Right ventricle myocardium inferior (tissue), 1 donor: ENCODE measurements at places on chromosomes 13 and 19.

- DNase-seq: peak; percentile 87
Observed at GRCh38 chr19:4851551-4852290, 15.7 kb downstream of the PLIN3 start.

GRCh38 chr13:99208845-99209527, 8.3 kb downstream of the UBAC2 start:
- no peak for DNase-seq

DNA sequence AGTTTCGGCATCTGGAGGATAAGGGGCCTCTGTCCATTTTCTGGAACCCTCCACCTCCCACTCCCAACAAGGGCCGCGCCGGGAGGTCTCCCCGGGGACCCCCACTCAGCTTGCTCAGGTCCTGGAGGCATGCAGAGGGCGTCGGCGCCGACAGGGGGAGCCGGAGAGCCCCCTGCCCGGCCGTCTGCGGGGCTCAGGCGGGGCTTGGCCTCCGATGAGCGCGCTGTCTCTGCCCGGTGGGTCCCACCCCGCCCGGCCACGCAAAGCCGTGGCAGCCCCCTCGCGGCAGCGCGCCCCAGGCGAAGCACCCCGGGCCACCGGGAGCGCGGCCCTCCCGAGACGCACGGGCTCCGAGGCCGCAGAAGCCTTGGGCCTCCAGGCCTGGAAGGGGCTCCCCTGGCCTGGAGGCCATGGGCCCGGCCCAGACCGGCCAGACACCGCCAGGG, 149.7 kb upstream of the ZNF536 start:
- DNase-seq: no peak

DNA sequence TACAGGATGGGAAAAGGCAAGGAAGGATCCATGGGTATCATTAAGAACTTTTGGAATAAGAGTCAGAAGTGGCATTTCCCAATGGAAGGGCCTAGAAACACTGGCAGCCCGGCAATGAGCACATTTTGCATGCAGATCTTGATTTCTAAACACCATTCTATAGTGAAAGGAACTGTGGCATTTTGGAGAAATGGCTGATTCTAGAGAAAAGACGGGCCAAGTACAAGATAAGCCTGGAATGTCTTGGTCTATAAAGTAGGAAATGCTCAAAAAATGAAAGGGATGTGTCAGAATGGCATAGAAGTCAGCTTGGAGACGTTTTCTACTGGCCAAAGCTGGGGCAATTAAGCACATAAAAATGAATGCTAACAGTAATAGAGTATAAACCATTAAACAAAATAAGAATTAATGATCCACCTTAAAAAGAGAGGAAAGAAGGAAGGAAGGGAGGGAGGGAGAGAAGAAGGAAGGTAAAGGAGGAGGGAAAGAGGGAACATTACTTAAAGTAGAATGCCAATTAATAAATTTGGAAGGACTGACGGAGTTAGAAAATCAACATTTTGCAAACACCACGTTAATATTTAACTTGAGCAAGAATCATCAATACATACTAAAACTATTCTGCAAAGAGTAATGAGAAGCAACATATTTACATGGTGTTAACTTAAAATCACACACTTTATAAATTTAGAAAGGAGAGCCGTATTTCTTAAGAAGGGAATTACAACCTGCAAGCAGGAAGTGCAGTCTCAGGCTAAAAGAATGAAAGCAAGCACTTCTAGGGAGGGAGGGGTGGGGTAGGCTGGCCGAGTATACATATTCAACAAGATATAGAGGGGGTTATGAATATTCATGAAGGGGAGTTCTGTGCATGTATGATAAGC, 78.9 kb downstream of the ANKRD10 start:
- no peak for DNase-seq

GRCh38 chr13:98565726-98566565, 11.0 kb downstream of the STK24 start:
- DNase-seq: peak; percentile 72

DNA sequence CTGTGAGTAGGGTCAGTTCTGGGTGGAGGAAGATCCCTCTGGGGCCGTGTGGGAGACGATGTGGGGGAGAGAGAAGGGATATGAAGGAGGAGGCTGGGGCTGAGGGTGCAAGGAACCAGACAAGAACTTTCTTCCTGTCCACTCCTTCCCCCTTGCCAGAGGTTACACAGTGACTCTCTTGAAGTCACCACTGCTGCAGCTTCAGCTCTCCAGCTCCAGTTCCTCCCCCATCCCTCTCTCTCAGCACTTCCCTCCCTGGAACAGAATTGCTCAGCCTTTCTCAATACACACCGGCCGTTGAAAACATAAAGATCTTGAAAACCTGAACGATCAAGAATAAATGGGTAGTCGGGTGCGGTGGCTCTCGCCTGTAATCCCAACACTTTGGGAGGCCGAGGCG, 5.1 kb downstream of the ZSWIM9 start:
- no peak for DNase-seq
